ENCODE measurements at places on chromosomes 11 and 22. TPM values are rescaled to one million over a fixed set of nuclear protein-coding genes. Genes with fewer than 3 reads are reported as not detected.

- DNase-seq, result peak; percentile 67
Observed at GRCh38 chr22:24994070-24994763, 41.7 kb downstream of the KIAA1671 start.

GRCh38 chr11:134283461-134284230 is 7.5 kb downstream of the GLB1L3 start:
- no peak for DNase-seq

- no peak for DNase-seq
Observed at GRCh38 chr22:27198518-27199035, 541.2 kb downstream of the MIAT start.

Gene MS4A7
- total RNA-seq, result not detected

Gene UBQLNL
- 0.25 TPM for total RNA-seq

DNA sequence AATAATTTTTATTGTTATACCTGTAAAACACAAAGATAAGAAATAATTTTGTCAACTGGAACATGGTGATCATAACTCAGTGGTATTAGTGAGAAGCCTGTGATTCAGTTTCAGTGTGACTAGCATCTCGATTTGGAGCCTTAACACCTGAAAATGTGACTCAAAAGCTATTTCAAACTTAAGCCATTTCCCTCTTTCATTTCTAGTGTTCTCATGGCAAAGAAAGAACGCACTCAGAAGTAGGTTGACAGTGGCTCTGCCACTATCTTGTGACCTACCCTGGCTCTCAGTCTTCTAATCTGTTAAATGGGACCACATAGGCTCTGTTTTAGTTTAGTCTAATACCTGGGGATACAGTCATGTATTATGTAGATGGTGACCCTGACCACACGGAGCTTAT is 62.7 kb downstream of the ISX start:
- no peak for DNase-seq

Gene C22orf15
- total RNA-seq, result 2.1 TPM

DNA sequence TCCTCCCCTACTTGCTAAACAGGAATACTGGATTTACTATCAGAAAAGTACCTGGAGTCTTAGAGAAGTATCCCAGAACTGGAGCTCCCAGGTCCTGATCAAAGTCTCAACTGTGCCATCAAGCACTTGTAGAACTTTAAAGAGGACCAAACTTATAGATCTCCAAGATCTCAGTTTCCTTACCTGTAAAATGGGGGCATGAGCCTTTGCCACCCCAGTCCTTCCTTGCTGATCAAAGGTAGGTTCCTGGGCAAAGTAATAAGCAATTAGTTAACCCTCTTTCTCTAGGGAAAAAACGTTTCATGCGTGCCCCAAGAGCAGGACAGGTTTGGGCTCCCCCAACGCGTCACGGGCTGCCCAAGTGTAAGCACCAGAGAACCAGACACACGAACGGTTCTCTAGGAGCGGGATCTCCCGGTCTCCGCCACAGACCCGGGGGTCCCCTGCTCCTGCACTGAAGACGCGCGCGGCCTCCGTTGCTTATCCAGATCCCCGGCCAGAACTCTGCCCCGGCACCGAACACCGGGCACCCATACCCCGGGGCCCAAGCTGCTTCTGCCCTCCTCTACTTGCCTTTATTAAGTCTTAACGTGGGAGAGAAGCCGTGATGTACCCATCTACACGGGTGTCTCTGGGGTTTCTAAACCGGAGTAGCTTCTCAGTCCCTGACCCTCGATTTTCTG is 505 bp downstream of the ZNF214 start:
- no peak for DNase-seq

Gene C11orf42
- not detected for total RNA-seq

Gene MYRF
- total RNA-seq, result 1.6 TPM

GRCh38 chr11:27757953-27758352 is 57.7 kb upstream of the BDNF start:
- DNase-seq, result no peak

GRCh38 chr22:47192651-47193437 is 430.4 kb downstream of the TBC1D22A start:
- peak; percentile 31 for DNase-seq

Gene GLB1L3
- 11.2 TPM for total RNA-seq

- DNase-seq, result no peak
Observed at GRCh38 chr11:115480611-115481010, 23.6 kb downstream of the CADM1 start.

GRCh38 chr11:26947379-26947844 is 46.5 kb upstream of the FIBIN start:
- DNase-seq, result no peak

DNA sequence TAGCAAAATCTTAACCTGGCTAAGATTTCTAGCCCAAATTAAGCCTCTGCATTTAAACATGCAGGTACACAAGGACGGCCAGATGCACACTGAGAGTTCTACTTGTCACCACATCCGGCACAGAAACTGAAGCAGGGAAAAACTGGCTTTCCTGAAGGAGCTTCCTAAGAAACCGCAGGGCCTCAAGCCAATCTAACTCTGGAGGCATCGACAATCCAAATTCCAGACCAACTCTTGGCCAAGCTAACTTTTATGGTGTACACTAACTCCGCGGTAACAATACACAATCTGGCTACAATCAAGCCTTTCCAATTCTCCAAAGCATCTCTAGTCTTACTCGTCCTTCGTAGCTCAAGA is 1.2 kb downstream of the MSANTD2 start:
- DNase-seq, result peak; percentile 10

DNA sequence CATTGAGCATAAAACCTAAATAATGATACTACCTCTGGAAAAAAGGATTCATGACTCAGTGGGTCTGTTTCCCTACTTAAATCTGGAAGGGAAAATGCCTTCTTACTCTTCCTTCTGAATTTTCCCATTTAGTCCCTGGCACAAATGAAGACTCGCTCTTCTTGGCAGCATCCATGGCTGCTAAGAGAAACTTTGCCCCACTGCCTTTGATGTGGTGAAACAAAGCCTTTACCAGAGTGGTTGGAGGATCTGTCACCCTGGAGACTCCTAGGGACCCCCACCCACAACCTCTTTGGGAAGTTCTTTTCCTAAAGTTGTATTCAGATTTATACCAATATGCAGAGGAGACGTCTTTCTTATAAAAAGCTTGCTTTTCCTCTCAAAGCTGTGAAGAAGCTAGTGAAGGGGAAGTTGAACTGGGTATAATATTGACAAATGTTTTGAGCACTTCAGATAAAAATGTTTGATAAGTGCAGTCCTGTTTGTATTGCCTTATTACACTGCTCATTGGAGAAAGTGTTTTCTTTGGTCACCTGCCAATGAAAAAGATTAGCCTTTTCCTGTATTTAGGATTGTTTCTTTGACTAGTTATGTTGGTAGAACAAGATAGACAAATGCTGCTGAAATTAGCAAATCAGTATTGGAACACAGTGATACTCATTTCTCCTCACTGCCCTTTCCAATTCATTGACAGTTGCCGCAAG is 77.3 kb downstream of the ARFGAP2 start:
- DNase-seq, result no peak

- no peak for DNase-seq
Observed at GRCh38 chr11:123454796-123455195, 24.7 kb downstream of the GRAMD1B start.

Gene BTBD18
- total RNA-seq, result not detected

Gene C11orf86
- not detected for total RNA-seq

DNA sequence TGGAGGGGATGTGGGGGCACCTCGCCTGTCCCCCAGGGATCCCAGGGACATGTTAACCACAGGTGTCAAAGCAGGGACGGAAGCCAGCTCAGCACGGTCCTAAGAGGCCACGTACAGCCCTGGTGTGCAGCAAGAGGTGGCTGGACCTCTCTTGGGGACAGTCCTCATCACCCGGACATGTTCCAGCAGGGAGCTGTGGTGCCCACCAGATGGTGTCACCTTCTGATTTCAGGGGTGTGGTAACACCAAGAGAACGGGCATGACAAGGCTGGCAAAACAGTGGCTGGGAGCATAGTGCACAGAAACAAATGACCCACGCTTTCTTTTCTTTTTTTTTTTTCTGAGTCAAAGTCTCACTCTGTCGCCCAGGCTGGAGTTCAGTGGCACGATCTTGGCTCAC is 25.6 kb upstream of the COMT start:
- no peak for DNase-seq

- DNase-seq, result no peak
Observed at GRCh38 chr11:29782447-29782846, 234.4 kb downstream of the KCNA4 start.

DNA sequence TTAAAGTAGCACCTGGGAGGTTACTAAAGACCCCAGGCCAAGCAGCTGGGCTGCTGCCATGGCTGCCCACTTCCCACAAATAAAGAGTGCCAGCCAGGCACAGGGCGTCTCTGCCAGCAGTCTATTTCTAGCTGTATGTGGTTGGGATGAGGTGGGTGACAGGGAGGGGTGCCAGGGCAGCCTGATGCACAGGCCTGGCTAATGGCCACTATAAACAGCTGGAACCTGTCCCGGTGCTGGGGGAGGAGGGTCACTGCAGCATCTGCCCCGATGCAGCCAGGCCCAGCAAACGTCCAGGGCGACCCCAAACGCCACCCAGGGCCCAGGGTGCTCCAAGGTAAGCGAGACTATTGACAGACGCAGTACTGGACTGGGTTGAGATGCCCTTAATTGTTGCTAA is 37.4 kb downstream of the SCUBE1 start:
- DNase-seq, result no peak

DNA sequence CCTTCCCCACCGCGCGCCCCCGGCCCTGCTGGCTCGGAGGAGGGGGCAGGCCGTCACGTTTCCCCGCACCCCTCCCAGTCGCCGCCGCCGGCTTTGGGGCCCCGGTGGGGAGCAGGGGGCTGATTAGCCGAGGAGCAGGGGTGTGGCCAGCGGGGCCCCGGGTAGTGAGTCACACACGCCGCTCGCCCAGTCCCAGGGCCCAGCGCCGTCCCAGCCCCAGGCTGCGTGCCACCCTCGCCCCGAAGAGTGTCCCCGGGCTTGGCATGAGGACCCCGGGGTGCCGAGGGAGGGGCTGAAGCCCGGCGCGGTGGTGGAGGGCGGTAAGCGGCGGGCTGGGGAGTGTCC is 34.4 kb downstream of the PRDM11 start:
- DNase-seq, result peak; percentile 76

DNA sequence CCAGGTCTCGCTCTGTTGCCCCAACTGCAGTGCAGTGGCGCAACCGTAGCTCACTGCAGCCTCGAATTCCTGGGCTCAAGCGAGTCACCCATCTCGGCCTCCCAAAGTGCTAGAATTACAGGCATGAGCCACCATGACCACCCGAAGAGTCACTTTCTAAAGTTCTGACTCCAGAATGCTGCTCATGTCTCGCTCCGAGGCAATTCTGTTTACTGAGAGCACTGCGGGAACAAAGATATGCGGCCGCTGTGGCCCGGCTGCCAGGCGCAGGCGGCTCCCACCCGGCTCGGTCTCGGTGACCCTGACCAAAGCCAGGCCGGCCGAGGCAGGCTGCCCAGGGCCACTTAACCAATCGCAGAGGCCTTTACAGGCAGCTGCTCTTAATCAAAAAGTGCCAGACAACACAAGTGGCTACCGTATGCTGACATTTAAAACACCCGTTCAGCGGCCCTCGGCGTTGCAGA is 78.7 kb downstream of the PHF21B start:
- no peak for DNase-seq

DNA sequence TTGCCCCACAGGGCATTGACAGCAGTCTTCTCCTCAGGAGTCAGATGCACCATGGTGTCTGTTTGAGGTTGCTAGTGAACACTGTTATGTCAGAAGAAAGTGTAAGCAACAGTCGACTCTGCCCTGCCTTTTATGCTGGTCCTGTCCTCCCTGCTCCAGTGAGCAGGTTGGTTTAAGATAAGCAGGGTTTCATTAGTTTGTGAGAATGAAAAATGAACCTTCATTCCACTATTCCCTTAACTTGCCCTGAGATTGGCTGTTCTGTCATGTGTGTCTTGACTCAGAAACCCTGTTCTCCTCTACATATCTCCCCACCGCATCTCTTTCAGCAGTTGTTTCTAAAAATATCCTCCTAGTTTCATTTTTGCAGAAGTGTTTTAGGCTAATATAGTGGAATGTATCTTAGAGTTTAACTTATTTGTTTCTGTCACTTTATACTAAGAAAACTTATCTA is at the start of gene HBD:
TSS of gene HBD (minus strand) at position 103 of the 454 bp plus-strand sequence. CDS start at position 53, 50 bp downstream.
- DNase-seq, result no peak

Gene OR6A2
- total RNA-seq, result 0.16 TPM

Gene EFEMP2
- 18.0 TPM for total RNA-seq

DNA sequence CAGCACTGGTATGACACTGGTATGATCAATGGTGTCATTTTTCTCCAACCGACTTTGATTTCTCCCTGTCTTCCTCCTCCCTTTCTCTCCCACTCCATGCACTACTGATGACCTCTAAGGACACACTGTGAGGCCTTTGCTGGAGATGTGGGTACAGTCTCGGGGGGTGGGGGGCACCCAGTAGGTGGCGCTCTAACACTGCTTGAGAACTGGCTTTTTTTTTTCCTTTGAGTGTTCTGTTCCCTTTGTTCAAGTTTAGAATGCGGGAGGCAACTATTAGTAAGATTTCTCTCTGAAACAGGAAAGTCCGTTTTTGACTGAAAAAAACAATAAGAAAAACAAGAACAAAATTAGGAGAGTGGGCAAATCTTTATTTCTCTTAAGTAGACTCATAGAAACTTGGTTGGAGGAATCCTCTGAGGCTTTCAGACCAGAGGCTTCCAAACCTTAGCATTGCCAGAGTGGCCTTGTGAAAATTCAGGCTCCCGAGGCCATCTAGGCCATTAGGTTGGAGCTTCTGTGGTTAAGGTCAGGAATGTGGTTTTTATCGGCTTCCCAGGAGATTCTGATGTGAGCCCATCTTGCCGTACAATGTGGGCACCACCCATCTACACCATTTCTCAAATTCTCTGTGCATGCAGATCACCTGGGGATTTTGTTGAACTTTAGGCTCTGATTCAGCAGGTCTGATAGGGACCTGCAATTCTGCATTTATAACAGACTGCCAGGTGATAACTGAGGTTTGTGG is 43.2 kb downstream of the PANX1 start:
- peak; percentile 69 for DNase-seq

Gene MAJIN
- total RNA-seq, result not detected

Gene OR51A7
- total RNA-seq, result not detected
